ENCODE measurements at places on chromosomes 4 and X. TPM values are rescaled to one million over a fixed set of nuclear protein-coding genes. Genes with fewer than 3 reads are reported as not detected.

DNA sequence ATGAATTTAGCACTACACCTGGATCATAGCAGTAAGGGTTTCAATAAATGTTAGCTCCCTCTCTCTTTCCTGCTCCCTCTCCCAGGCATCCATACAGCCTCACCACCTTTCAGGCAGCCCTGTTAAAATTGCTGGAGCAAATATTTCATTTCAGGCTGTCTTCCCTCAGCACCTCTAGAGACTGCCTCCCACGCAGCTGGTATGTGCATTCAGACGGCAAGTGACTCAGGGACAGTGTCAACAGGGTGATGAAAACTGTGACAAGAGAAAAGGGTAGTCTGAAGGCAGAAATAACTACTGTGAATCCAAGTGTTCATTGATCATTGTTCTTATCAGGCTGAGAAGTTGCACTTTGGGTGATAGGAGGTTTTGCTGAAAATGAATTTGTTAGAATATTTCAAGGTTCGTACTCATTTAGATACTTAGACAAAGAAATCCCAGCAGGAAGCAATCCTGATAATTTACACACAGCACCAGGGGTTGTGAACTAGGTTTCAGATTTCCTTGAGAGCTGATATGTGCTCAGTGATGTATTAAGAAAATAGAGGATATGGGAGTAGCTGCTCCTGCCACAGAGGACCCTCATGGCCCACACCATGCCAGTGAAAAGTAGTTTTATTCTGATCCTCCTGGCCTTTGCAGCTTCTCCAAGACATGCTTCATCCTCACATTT lies 424.2 kb downstream of the FGF13 start:
- no peak for DNase-seq

GRCh38 chr4:169098532-169098931 lies 88.5 kb upstream of the CBR4 start:
- DNase-seq, result no peak

DNA sequence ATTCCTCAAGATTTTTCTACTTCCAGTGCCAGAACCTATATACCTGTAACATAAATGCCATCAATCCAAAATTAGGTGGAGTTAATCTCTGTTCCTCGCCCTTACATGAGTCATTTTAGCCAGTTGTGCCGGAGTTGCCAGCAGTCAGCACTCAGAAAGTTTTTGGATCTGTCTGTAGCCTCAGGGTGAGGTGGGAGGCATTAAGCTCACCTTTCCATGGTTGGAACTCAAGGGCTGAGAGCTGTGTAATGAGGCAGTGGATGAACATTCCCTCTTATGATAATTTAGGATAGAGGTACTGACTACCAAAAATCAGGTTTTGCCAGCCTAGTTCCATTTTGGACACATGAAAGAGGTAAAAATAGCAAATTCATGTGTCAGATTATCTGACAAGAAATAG lies 1553.1 kb upstream of the ADGRL3 start:
- DNase-seq, result no peak

DNA sequence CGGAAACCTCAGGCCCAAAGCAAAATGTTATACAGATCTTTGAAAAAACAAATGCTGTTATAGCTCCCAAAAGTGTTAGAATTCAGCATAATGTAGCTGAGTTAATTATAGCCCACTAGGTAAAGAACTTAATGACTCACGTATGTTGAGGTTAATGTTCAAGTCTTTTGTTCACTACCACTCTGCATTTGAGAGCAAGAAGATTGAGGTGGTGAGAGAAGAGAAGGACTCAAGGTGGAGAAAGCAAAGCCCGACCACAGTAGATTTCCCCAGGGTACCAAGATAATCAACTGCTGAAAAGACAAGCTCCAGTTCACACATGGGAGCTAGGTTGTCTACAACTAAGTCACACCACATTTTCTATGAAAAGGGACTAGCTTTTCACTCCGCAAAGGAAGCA lies 480.2 kb downstream of the DTHD1 start:
- DNase-seq, result no peak

Gene SPANXA1
- not detected for total RNA-seq

DNA sequence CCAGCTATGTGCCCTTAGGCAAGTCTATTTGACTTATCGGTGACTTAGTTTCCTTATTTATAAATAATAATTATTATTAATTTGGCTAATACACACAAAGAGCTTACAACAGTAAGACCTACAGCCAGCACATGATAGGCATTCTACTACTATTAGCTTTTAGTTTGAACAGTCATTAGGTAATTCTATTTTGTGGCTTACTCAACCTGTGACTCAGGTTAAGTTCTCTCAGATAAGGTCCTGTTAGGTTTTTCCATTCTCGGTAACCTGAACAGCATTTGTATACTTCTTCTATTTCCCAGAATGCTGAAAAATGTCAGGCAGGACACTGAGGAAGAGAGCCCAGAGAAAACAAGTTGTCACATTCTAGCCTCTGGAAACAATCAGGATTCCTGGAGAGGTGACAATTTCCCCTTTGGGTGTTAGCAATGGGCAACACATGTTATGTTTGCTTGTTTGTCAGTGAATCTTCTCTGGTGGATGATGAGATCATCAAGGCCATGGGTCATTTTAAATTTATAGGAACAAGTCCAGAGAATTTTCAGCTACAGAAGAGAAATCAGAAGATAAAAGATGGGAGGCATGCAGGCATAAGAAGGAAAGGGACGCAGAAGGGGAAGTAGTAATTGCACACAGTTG lies 2144.7 kb downstream of the PCDH7 start:
- no peak for DNase-seq

DNA sequence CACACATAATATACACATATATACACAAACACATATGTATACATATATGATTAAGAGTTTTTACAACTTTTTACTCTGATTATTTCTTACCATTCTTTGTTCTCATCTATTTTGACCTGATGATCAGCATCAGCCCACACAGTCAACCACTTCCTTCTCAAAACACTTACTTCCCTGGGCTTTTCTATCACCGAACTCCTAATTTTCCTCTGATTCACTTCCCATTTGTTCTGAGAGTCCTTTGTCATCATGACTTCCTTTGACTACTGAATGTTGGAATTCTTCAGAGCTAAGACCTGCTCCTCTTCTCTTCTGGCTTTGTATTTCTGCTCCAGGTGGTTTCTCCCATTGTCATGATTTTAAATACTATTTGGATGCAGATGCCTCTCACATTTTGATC lies 209.5 kb upstream of the AFF2 start:
- DNase-seq, result no peak

Gene HMX1
- not detected for total RNA-seq

Gene ZNF81
- total RNA-seq, result 12.7 TPM

DNA sequence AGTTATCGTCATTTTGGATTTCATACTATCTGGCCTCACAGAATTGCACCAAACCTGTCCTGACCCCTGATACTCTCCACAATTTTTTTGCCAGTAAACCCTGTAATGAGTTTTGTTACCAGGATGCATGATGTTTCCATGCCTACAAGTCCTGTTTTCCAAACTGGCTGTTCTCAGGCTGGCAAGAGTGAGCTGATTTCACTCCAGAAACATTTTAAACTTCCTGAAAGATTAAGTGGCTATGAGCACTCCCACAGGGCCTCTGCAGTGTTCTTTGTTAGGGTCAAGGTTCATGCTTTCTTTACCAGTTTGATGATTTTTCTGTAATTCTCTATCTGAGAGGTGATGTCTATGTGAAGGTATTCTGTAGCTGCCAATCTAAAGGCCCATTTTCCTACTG lies 31.7 kb upstream of the PDLIM3 start:
- DNase-seq, result no peak

Gene CT45A3
- not detected for total RNA-seq

Gene CD38
- 3.2 TPM for total RNA-seq

DNA sequence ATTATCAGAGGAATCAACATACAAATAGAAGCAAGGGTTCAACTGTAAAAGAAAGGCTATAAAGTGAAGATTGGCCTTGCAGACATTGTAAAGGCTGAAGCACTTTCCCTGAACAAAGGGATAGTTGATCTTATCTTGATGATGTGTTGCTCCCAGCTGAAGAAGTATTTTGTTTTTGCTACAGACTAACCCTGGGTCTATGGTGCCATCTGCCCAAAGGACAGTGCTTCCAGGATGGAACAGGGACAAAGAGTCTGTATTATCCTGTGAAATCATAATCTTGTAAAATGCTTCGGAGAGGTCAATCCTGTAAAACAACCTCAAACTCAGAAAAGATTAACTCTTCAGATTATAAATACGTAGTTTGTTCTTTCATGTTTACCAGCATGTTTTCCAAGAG lies 251.7 kb upstream of the ANKRD50 start:
- DNase-seq, result no peak

Gene MAGEA11
- total RNA-seq, result not detected

DNA sequence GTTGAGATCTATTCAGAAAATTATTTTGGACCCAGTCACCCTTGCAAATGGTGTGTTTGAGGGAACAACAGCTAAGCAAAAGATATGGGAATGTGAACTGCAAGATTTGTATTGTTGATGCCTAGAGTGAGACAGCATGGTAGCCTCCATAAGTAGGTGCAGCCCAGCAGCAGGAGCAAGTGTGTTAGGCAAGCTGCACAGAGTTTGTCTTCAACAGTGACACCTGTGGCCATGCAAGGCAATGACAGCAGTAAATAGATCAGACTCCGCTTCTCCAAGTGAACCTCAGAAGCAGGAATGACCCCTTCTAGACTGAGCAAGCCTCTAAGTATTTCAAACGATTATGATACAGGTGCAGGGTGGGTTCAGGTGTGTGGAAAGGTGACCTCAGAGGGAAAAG lies 133.4 kb upstream of the MSX1 start:
- DNase-seq, result no peak

Gene FDCSP
- total RNA-seq, result not detected

DNA sequence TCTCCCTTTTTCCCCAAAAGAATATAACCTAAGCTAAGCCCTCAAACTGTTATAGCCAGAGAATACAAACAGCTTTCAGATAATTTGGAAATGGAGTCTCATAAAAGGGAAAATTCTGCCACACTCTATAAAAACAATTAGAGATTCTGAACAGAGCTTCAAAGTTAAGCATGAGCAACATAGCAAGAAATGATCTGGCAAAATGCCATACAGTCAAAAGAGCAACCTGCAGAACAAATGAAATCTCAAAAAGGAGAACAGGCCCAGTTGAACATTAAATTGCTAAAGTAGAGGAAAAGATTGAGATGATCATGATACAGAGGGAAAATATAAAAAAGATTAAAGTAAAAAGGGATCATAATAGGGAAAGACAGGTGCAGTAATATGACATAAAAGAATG lies 250.5 kb downstream of the TLL1 start:
- no peak for DNase-seq

DNA sequence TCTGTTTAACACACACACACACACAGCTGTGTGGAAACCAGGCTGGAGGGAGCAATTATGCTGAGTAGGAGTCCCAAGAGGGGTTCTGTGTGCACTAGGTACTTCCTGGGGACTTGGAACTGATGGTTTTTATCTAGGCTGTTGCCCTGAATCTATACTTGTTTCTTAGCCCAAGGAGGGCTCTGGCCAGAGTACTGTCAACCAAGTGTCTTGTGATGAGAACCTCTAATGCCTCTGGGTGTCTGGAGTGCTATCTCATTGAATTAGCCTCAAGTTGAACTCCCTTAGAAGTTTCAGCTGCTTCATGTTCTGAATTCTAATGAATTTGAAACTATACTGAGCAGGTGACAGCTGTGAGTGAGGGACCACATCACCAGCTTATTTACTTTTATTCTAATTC lies 16.6 kb downstream of the ARHGAP24 start:
- DNase-seq, result no peak

- no peak for DNase-seq
These were observed 653 bp downstream of the HHIP start for GRCh38 chr4:144646523-144647094.

Gene G6PD
- total RNA-seq, result 58.1 TPM

GRCh38 chrX:23953908-23954269 lies 46.1 kb downstream of the CXorf58 start:
- DNase-seq, result no peak

Gene LINC00632
- not detected for total RNA-seq

GRCh38 chr4:13367244-13367643 lies 116.9 kb downstream of the RAB28 start:
- DNase-seq, result no peak

Gene RTL3
- total RNA-seq, result not detected

DNA sequence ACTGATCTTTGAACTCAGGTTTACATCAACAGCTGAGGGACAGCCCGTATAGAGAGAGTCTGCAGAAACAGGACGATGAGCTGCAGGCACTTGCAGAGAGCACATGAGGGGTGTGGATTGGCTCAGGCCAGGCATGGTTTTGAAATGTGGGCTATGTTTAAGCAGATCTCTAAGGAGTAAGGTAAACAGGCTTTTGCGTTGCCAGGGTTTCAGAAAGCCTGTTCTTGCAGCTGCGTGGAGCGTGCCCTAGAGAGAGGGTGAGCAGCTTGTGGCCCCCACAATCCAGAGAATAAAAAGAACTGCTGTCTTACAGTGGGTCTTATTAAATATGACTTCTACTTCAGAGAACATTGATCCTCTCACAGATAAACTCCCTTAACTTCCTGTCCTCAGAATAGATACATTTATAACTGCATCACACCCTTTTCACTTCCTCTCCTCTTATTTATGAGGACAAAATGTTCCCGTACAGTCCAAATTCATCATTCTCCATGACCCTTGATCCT lies 64.1 kb downstream of the TMA16 start:
- DNase-seq, result no peak

- DNase-seq, result no peak
These were observed 21.9 kb downstream of the MSN start for GRCh38 chrX:65689377-65689776.

Gene EVC2
- total RNA-seq, result not detected

DNA sequence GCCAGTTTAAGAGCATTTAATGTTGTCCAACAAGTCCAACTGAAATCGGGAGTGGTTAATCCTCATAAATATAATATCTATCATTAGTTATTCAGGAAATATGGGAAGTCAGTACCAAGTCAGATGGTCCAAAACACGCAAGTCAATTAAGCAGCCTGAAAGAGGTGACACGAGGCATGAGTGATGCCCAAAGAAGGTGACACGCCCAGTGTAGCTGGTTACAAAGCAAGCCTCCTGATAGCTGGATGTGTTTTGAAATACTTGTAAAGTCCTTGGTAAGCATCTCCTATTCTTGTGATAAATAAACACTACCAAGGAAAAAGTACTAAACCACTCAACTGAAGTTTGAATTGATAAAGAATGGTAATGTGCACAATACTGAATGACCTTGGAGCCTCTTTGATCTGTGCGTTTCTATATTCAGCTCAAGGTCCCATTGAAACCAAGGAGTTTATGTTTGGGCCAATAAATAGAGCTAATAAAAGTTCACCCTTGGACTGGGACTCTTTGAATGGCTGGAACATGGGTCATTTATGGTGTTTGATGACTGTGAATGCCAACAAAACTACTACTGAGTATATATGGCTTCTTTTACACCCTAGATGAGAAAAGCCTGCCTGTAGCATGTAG lies 93.2 kb upstream of the KLF3 start:
- no peak for DNase-seq

Gene TEC
- 4.3 TPM for total RNA-seq

- no peak for DNase-seq
These were observed 79.5 kb downstream of the AFF1 start for GRCh38 chr4:87014284-87014782.

DNA sequence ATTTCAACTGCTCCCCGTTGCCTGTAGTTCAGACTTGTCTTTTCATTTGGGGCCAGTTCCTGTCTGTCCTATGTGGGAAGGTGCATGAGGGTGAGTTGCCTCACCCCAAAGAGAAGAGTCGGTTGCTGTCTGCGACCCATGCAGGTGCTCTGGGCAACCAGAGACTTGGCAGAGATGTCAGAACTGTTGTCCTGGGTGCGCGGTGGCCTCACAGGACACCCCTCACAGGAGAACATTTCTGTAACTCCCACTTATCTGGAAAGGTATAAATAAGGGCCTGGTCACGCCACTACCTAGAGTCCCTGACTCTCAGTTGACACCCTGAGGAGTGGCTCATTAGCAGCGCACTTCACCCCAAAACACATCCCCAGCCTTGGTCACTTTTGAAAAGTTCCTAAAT lies 9.7 kb upstream of the NAT8L start:
- DNase-seq, result no peak

Gene ACSL1
- 8.2 TPM for total RNA-seq

All from naive thymus-derived CD8-positive, alpha-beta T cell (primary cell).